Bronchial epithelial cell (primary cell): ENCODE measurements at places on chromosomes 11 and 22. TPM values are rescaled to one million over a fixed set of nuclear protein-coding genes. Genes with fewer than 3 reads are reported as not detected.

DNA sequence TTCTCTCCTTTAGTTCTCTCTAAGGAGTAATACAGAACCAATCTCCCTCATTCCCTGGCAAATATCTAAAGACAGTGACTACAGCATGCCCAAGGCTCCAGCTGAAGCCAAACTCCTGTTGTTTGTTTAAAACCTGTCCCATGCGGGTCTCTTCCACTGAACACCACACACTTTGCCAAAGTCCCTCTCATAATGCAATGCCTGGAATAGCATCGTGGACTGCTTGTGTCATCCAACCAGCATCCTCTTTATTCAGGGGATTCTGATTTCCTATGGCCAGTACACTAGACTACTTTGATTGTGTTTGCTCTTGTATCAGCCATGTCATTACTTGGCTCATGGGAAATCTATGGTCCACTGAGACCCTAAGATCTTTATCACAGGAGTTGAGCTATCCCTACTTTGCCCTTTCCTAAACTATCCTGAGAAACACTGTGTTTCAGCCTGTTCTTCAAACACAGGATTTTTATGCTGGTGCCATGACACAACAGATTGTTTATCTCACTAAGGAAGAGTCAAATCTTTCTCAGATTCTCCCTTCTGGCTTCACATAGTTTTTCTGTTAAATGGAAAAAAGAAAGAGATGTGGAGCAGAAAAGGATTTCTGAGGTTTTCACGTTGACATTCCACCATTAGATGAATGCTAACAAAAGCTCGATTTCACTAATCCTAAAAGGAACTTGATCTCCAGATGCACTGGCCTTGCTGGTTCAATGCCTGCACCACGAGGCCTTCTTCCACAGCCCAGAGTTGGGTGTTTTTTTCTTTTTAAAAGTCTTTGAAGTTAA, 15.9 kb upstream of the IRAG1 start:
- no peak for DNase-seq

The MMP8 gene
- not detected in 2 replicates for total RNA-seq

- DNase-seq = peak; percentile 23
Observed at GRCh38 chr11:17528181-17528691, 16.0 kb downstream of the USH1C start.

The CASP4 gene
- 172 and 250 TPM in 2 replicates for total RNA-seq

DNA sequence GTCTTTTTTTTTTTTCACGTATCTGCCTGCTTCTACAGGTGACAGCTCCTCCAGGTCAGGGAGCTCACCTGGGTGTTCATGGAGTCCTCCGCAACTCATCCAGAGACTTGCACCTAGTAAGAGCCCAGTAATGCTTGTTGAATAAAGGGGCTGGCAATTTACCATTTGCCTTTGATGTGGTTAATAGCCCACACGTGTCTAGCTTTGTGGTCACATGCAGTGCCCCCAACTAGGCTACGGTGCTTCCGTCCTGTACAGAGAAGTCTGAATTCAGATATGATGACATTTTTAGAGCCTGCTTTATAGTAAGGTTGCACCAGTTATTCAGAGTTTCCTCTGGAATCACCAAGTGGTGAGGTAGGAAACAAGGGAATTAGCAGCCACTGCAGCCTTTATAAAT, 199.4 kb upstream of the MTMR2 start:
- DNase-seq = no peak

GRCh38 chr22:39984006-39984405, 10.7 kb upstream of the FAM83F start:
- DNase-seq = peak; percentile 77

The ROBO4 gene
- total RNA-seq = under 0.01 TPM in 1 of 2 replicates, not detected in the other

GRCh38 chr11:47478651-47479329, 29.9 kb upstream of the RAPSN start:
- no peak for DNase-seq

DNA sequence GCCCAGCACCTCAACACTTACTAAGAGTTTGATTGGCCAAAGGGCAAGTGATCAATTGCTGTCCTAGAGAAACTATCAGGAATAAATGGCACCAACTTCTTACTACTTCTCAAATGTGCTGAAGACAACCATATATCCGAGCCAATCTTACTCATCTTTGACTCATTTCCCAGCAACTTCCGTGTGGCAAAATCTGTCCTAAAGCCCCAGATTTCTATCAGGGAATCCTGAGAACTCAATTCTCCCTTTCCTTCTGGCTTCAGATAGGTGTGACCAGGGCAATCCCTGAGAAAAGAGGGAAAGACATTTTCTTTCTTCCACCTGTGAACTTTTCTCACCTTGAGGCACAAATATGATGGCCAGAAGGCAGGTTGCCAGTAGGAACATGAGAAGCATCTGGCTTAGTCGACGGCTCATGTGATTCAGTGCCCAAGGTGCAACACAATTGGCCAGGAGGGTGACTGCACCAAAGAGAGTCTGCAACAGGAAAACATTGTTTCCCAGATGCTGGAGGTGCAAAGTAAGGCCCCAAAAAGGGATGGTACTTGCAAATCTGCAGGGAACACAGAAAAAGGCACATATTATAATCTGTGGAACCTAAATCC, 21.8 kb upstream of the SLC22A24 start:
- DNase-seq = peak; percentile 59

- DNase-seq = no peak
Observed at GRCh38 chr11:66317322-66317722, 478 bp upstream of the CD248 start.

- DNase-seq = no peak
Observed at GRCh38 chr11:95605271-95605940, 184.2 kb downstream of the FAM76B start.

The RAB3IL1 gene
- total RNA-seq = 0.90 and 1.1 TPM in 2 replicates

The OR51E2 gene
- total RNA-seq = not detected in 2 replicates

DNA sequence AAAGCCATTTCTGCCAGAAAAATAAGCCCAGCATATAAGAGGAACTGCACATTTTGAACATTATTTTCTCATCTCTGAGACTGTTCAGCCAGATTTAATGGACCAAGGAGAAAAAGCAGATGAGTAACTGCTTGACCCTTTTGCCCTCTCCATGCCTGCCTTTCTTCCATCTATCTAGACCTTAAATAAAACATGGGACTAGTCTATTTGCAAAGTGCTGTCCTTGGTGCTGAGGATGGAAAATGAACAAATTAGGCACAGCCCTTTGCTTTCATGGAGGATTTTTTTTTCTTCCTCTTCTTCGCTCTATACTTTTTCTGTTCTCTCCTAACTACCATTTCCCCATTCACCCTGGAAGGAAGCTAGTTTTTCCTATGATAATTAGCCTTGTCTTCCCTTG, 361.3 kb downstream of the GRM5 start:
- DNase-seq = no peak

DNA sequence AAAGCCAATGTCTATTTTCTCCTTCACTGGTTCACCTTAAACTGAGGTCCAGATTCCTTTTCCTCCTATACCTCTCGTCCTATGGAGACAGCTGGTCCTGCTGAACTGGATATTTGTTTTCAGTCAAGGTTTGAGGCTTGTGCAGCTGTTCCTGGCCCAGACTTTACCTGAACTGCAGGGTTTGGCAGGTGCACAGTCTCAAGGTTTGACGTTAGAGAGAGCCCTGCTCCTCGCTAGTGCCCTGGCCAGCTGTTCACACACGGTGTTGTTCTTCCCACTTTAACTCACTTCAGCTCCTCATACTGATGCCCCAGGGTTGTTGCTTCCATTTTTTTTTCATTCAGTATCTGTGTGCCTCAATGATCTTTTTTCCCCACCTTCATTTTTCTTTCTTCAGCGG, 74.0 kb upstream of the TTC12 start:
- DNase-seq = no peak

The CABP4 gene
- total RNA-seq = not detected in 2 replicates

DNA sequence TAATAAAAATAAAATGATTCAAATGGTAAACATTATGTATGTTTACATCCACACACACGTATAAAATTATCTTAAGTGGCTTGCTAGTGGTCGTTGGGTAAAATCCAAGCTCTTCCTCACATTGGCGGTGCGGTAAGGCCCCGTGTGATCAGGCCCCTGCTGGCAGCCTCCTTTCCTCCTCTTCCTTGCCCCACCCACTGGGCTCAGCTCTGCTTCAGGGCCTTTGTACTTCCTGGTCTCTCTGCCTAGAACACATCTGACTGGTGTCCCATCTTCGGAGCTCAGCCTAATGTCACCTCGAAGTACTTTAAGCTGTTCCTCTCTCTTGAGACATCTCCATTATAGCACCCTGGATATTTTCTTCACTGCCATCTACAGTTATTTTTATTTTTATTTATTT, 52.8 kb downstream of the OSBP2 start:
- DNase-seq = no peak
